Astrocyte of the spinal cord (primary cell): ENCODE measurements at places on chromosomes 1 and 21.

DNA sequence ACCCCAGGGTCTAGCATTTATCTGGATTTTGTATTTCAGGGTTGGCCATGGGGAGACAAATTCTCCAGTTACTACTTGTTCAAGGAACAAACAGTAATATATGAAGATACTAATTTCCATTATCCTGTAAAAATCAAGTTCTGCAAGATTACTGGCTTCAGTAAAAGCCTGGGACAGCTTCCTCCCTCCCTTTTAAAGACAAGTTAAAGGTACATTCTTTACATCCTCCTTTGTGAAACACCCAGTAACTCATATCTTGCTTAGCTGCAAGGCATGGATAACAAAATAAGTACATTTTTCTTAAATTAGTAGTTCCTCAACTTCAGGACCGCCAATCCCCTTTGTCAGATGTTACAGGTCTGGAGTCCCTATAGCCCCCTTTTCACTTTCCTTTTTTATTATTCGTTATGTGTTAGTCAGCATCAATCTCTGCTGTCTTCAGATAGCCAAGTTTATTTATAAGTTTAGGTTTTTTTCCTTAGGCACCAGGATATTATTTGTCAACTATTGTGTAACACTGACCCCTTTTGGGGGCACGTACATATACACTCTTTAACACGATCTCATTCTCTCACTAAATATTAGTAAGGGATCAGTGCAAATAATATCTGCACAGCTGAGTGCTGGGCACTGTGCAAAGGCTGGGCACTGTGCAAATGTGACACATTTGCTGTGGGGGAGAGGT lies 9.8 kb downstream of the ERRFI1 start:
- peak; percentile 46 for DNase-seq

- DNase-seq, result no peak
Observed at GRCh38 chr1:170538687-170539086, 6.7 kb downstream of the GORAB start.

DNA sequence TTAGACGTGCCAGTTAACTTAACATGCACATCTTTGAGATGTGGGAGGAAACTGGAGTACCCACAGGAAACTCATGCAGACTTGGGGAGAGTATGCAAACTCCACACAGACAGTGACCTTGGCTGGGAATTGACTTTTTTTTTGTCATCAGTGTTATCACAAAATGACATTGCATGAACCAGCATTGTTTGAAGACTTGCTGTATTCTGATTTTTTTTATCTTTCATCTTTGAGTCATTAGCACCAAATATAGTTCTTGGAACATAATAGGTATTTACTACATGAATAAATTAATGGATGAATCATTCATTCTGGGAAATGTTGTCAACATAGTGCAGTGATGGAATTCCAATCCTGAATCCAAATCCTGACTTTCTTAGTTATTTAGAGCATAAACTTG lies 77.0 kb downstream of the ATF6 start:
- no peak for DNase-seq

- no peak for DNase-seq
Observed at GRCh38 chr1:153609585-153609907, 3.4 kb downstream of the S100A16 start.

DNA sequence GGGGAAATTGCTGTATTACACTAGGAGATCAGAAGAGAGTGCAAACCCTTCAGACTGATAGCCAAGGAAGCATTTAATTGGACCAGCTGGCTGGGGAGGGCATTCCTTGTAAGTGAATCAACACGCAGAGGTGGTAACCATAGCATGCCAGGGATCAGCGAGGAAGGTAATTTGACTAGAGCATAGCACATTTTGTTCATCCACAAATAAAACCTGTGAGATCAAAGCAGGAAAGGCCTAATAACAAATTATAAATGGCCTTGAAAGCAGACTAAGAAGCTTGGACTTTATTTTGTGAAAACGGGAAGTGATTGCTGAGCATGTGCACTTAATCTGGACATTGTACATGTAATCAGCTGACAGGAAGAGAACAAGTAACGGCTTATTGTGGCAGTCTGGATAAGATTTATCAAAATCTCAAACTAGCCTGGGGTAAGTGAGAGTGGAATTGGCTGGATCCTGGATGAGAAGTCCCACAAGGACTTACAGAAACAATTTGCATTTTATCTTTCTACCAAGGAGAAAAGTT lies 11.7 kb upstream of the CD55 start:
- peak; percentile 85 for DNase-seq

- DNase-seq, result peak; percentile 43
Observed at GRCh38 chr1:6688757-6689156, 12.9 kb downstream of the DNAJC11 start.
